ENCODE measurements at places on chromosomes 6 and 20.

DNA sequence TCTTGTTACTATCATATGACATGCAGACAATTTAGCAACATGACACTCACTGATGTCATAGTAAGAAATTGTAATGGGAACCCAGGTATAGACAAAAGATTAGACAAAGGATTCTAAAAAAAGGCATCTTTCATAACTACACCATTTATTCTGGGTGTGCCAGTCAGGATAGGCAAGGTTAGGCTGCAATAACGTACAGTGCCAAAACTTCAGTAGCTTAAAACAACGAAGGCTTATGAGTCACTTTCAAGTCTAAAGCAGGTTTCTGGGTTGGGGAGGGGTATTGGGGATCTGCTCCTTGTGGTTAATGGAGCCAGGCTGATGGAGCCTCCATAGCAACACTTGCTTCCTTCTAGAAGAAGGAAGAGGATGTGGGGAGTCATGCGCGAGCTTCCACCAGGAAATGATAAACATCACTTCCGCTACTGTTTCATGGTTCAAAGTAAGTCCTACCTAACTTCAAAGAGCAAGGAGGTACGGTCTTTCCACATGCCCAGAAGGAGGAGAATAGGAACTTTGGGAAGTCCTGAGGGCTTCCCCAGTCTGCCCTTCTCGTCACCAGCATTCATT lies 2.0 kb upstream of the GTSF1L start:
- no peak for DNase-seq

- no peak for DNase-seq
Measured at GRCh38 chr20:38962928-38963401, 821 bp downstream of the DHX35 start.

DNA sequence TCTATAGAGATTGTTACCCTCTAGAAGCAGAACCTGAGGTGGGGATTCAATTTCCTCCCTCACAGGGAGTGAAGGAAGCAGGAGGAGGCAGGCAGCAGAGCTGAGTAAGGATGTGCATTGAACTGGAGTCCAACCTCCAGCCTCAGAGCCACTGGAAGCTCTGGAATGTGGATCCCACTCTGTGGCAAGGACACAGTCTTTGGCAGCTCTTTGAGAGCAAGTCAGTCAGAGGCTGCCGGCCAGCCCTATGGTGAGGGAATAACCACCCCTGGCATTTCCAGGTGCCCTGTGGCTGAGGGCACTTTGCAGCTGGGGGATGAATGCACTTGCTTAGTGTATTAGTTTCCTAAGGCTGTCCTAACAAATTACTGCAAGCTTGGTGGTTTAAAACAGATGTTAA lies 37.2 kb downstream of the EBF4 start:
- no peak for DNase-seq

GRCh38 chr6:31830886-31831335 lies 3.4 kb downstream of the HSPA1B start:
- DNase-seq: no peak

- DNase-seq: no peak
Measured at GRCh38 chr6:9420316-9421015, 985.1 kb upstream of the SLC35B3 start.

- no peak for DNase-seq
Measured at GRCh38 chr20:15637950-15638754, 935.1 kb downstream of the KIF16B start.

DNA sequence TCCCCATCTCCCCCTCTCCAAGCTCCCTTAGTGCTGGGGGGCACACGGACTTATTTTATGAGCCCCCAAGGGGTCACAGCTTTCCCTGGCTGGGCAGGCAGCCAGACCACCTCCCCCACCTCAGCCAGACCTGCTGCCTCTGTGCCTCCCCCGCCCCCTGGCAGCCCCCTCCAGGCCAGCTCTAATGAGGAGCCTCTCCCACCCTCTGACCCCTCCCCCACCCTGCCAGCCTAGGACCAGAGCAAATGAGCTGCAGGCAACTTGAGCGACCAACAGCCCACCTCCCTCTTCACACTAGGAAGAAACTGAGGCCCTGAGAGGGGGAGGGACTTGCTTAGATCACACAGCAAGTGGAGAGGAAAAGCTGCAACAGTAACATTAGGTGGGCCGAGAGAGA lies 1.9 kb downstream of the GDF5 start:
- no peak for DNase-seq

- no peak for DNase-seq
Measured at GRCh38 chr6:156683821-156684220, 93.4 kb upstream of the ARID1B start.

GRCh38 chr6:5099537-5099936 lies 14.4 kb downstream of the PPP1R3G start:
- DNase-seq: no peak

DNA sequence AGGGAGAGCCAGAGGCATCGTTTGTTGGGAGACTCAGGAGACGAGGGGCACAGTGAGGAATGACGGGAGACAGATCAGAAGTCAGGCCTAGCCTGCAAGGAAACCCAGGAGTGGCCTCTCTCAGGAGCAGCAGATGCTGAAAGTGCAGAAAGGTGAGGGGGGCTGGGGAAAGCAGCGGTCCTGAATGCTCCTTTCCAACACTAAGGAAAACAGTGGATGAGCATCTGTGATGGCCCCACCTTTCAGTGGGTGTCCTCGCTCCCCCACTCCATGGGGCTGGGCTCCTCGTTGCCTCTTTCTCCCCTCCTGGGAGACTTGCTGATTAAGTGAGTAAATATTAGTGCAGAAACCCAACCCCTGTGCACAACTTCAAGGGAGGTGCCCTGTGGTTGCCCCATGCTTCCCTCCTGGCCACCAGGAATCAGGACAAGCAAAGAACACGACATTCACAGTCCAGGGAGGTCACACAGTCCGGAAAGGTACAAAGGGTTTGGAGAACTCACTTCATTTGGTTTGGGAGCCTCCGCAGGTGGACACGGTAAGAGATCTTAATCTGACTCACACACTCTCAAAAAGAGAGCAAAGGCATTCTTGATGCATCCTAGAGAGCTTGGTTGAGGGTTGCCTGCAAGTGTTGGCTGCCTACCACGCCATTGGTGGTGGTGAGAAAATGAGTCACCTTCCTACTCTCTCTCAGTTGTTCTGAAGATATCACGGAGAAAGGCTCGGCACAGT lies 9.7 kb upstream of the BPIFB1 start:
- DNase-seq: no peak

- DNase-seq: no peak
Measured at GRCh38 chr6:29953001-29953441, 10.7 kb downstream of the HLA-A start.

DNA sequence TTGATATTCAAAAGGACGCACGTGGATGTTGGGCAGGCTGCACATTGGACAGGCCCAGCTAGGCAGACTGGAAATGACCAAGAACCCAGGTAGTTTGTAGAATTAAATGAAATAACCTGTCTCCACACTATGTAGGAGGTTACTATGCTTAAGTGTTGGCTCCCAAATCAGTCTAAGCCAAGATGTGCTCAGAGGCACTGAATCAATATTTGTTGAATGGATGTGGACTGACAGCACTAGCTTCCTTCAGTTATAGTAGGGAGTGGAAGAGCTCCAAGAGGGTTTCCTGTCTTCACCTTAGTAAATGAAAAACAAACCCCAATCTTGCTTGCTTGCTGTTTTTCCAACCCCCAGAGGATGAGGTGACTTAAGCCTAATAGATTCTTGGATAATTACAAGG lies 180.5 kb downstream of the JARID2 start:
- DNase-seq: no peak

DNA sequence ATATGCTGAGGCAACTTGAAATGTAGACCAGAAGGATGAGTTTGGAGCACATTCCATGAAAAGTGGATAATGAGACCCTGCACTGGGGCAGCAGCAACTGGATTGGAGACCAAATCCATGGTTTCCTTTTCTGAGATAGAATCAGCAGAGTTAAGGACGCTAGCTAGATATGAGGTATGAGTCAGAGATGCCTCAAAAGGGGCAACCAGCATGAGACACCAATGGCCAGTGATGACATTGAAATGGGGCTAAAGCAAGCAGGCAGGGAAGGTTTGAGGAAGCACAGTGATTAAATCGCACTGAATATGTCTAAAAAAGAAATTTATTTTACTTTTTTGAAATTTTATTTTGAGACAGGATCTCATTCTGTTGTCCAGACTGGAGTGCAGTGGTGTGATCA lies 802.4 kb downstream of the TFAP2A start:
- no peak for DNase-seq

DNA sequence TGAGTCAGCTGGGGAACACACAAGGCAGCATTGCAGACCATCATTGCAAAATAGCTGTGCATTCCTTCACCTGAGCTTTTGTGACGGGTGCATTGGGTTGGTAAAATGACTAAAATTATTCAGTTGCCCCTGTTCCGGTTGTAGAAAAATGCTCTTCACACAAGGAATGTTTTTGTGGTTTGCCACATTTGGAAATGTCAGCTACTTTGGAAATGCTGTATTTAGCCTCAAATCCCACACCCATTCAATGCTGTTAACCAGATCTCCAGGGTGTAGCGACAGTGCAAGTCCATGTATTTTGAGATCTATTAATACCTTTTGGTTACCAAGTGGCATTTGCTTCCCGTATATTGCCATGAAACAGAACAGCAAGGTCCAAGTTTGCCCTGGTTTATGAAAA lies 201.2 kb downstream of the FOXA2 start:
- no peak for DNase-seq

DNA sequence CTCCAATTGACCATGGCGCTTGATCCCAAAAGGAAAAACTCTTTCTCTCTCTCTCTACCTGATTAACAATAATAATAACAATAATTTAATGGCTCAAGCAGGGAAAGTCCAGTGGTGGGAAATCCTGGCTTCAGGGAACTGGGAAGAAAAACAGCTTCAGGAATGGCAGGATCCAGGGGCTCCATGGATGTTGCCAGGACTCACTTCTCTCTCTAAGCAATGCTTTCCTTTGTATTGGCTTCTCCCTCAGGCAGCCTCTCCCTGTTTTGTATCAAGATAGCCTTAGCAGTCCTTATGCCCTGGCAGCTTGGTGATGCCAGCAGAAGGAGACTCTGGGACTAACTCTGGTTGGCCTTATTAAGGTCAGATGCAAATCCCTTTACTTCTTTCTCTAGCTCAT lies 13.5 kb upstream of the PTGIS start:
- no peak for DNase-seq

DNA sequence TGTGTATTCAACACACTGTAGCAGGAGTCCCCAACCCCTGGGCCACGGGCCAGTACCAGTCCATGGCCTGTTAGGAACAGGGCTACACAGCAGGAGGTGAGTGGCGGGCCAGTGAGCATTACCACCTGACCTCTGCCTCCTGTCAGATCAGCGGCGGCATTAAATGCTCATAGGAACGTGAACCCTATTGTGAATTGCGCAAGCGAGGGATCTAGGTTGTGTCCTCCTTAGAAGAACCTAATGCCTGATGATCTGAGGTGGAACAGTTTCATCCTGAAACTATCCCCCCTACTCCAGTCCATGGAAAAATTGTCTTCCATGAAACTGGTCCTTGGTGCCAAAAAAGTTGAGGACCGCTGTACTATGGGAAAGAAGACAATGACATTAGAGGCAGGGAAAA lies 386.9 kb downstream of the PREX1 start:
- no peak for DNase-seq

DNA sequence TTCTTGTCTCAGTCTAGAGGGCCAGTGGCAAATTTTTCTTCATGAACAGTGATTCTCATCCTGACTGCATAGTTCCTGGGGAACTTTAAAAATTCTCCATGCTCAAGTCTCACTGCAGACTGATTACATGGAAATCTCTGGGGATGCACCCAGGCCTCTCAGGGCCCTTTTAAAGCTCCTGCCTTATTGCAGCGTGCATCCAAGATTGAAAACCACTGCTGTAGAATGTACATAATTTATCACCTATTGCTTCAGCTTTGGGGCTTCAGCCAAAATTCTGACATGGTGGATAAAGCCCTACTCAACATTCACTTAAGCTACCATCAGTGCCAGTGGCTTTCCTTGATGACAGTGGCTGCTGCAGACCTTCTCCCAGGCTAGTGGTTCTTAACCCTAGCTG lies 143.8 kb downstream of the BTBD3 start:
- DNase-seq: no peak

GRCh38 chr20:62961310-62961783 lies 8.8 kb downstream of the SLC17A9 start:
- DNase-seq: no peak

DNA sequence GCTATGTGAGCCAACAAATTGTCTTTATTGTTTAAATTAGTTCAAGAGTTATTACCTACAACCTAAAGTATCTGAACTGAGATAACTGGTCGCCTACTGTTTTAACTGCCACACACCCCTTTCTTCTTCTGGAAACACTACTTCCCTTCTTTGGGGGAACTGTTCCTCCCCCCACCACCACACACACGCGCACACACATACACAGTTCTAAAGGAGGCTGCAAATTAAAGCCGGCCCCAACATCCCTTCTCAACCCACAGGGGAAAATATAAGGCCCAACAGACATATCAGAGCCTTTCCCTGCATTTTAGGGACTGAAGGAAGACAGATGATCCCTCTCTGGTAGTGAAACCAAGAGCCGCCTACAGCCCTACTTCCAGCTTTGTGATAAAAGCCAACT lies 348.0 kb upstream of the JARID2 start:
- DNase-seq: no peak

DNA sequence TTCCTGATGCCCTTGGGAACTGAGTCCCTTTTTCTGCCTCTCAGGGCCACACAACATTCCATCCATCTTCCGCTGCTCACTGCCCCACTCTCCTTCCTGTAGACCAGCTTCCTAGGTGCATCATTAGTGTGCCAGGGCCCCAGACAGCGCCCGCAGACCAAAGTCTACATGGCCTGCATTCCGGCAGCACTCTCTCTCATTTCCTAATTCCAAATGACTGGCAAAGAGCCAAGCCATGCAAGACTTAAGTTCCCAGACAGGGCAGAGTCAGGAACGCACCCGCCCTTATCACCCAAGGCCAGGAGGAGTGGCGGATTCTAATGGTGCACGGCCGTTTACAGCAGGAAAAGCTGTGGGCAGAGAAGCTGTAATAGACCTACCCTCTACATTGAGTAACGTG lies 159.8 kb upstream of the ARID1B start:
- no peak for DNase-seq

- no peak for DNase-seq
Measured at GRCh38 chr6:149233056-149233715, 84.3 kb upstream of the TAB2 start.

- no peak for DNase-seq
Measured at GRCh38 chr20:52847029-52847660, 125.0 kb upstream of the TSHZ2 start.

GRCh38 chr20:54062812-54063280 lies 7.5 kb downstream of the BCAS1 start:
- peak; percentile 7 for DNase-seq
